ENCODE measurements at places on chromosomes 1 and 21.

GRCh38 chr1:14800014-14800413 lies 201.5 kb downstream of the KAZN start:
- DNase-seq = no peak

DNA sequence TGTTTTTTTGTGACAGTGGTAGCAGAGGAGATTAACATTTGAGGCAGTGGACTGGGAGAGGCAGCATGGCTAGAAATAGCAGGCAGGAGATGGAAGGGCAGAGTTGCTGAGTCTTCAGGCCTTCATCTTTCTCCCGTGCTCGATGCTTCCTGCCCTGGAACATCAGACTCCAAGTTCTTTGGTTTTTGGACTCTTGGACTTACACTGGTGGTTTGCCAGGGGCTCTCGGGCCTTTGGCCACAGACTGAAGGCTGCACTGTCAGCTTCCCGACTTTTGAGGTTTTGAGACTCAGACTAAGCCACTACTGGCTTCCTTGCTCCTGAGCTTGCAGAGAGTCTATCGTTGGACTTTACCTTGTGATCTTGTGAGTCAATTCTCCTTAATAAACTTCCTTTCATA lies 24.2 kb upstream of the LEFTY2 start:
- DNase-seq = no peak

- DNase-seq = no peak
Observed at GRCh38 chr1:207918581-207918980, 7.7 kb upstream of the CD34 start.

DNA sequence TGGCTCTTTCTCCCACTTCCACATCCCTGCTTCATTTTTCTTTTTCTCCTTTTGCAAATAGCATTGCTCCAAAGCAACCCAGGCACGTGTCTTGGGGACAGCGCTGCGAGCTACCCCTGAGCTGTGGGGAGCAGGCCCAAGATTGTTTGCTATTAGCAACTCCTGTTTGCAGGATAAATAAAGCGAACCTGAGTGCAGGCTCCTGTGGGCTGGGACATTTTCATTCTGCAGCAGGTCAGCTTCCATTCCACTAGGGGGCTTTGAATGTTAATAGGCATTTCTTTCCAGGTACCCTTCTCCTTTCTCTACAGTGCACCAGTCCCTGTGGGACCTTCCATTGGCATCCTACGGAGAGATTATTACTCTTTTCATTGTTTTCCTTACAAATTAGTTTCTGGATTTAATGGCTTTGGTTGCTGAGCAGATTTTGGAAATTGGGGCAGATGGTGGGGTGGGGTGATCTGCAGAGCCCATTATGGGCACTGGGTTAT lies 54.0 kb downstream of the OLFML3 start:
- peak; percentile 1 for DNase-seq

DNA sequence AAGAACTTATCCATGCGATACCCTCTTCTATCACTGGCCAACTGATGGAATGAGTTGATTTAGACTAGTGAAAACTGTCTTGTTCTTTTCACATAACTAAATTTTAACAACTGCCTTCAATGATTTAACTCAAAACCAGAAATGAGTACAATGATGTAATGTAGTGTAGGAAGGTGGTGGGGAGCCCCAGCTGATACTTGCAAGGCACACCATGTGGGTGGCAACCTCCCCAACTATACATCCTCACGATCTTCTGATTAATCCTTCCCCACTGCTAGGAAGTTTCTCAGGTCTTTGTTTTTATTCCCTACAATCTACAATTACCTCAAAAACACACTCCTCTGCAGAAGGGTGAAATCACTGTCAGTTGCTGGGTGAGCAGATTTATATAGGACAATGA lies 100.7 kb downstream of the KCTD3 start:
- no peak for DNase-seq

- DNase-seq = no peak
Observed at GRCh38 chr1:198788561-198789064, 149.8 kb downstream of the PTPRC start.

Measured in KG1 (cell line).